Endothelial cell of umbilical vein (primary cell): ENCODE measurements at places on chromosomes 4 and X. TPM values are rescaled to one million over a fixed set of nuclear protein-coding genes. Genes with fewer than 3 reads are reported as not detected.

GRCh38 chrX:147803948-147804347 lies 107.8 kb upstream of the FMR1 start:
- DNase-seq, result no peak
- H3K4me3 ChIP-seq, result no peak overlapping the region
- no peaks in the 10 kb centered on the region for H3K27me3 ChIP-seq
- H3K27ac ChIP-seq, result no peak overlapping the region
- no peaks in the 10 kb centered on the region for H3K4me1 ChIP-seq
- no peaks in the 10 kb centered on the region for H3K36me3 ChIP-seq

- no peaks in the 10 kb centered on the region for H3K36me3 ChIP-seq
- peaks cover 3% of the 10 kb centered on the region for H3K27me3 ChIP-seq
- DNase-seq, result no peak
- no peaks in the 10 kb centered on the region for H3K4me1 ChIP-seq
- H3K27ac ChIP-seq, result no peak overlapping the region
Observed at GRCh38 chr4:3467601-3468031, 4.5 kb downstream of the DOK7 start.

Gene CLCN5
- polyA plus RNA-seq, result 2.7 and 3.1 TPM in 2 replicates

DNA sequence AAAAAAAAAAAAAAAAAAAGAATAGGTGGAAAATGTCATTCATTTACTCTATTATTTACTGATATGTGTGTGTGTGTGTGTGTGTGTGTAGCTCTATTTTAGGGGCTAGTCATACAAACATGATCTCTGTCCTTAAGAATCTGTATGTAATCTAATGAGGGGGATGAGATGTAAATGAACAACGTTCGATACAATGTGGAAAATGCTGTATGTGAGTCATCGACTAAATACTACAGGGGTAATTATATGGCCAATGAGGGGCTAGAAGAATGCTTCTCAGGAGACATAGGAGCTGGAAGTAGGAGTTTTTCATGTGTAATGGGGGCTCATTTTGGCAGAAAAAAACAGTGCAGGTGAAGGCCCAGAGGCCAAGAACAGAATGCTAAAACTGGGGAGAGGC lies 41.9 kb downstream of the LEF1 start:
- H3K4me3 ChIP-seq, result no peak overlapping the region
- no peaks in the 10 kb centered on the region for H3K4me1 ChIP-seq
- H3K27ac ChIP-seq, result no peak overlapping the region
- no peak for DNase-seq
- H3K36me3 ChIP-seq, result no peaks in the 10 kb centered on the region

DNA sequence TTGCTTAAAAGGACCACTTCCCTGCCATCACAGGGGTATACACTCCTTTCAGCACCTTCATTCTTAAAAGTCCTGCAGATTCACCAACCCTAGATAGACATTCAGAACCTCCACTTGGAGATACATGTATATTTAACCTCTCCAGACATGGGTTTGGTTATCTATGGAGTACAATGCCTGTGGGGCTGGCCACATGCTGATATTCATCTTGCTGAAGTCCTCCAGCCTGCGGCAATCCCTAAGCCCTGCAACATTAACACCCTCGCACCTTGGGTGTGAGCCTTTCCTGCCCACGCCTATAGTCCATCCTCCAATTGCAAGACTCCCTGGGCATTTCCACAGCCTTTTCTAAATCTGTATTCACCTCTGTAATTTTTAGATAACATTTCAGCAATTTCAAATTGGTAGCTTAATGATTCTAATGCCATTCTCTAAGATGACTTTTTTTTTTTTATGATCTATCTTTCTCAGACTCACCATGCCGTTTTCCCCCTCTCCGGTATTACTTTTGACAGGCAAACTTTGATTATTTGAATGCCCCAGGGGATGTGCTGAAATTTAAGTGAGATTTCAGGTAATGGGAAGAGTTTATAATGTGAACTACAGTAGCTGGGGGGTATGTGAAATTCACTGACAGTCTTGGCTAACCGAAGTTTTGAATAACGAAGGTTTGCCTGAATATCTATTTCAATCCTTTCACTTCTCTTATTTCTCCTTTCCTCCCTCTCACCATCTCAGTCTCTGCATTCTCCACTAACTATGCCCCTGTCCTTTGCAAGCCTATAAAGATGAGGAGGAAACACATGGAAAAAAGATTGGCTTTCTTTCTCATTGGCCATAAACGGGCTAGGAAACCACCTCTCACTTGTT lies 24.1 kb downstream of the CCDC149 start:
- no peaks in the 10 kb centered on the region for H3K27me3 ChIP-seq
- DNase-seq, result no peak
- H3K27ac ChIP-seq, result no peak overlapping the region
- no peaks in the 10 kb centered on the region for H3K36me3 ChIP-seq
- no peak overlapping the region for H3K4me3 ChIP-seq
- no peaks in the 10 kb centered on the region for H3K4me1 ChIP-seq
